ENCODE measurements at places on chromosomes 2 and 18.

DNA sequence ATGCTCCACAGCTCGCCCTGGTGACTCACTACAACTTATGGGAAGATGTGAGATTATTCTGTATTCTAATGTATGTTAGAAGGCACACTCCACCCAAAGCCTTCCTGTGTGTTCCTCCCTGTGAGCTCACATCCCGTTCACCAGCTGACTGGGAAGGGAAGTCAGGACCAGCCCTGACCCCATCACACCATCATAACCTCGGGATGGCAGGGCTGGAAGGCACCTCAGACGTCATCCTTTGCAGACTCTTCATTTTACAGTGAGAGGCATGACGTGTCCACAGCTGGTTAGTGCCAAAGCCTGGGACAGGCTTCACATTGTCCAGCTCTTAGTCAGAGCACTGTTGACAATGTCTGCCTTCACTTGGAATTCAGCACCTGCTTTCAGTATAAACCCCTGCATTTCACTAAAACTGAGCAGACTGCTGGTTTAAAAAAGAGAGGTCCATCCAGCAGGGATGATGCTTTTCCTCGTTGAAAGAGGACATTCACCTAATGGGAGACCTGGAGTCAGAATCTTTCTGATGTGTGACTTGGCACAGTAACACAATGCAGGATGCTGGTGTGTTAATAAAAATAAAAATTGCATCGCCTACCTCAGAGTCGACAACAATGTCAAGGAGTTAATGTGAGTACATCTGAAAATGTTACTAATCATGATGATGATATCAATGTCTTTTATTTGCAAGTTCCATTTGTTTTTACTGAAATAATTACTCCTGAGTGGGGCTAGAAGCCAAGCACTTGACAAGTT is 418.0 kb upstream of the TNP1 start:
- DNase-seq, result no peak

DNA sequence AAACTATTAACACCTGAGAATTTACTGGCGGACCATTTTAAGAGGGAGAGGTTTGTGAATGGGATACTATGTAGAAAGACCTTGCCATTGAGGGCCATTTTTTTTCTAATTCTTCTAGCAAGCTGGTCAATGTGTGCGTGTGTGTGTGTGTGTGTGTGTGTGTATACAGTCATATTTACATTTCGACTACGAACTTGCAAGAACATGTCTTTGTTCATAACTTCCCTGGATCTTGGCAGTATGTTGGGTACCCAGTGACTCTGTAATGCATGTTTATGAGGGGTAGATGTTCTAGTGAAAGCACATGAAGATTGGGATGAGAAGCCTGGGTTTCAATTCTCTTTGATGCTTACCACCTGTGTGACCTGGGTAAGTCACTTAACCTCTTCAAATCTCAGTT is 133.6 kb downstream of the UBE2E3 start:
- DNase-seq, result no peak

DNA sequence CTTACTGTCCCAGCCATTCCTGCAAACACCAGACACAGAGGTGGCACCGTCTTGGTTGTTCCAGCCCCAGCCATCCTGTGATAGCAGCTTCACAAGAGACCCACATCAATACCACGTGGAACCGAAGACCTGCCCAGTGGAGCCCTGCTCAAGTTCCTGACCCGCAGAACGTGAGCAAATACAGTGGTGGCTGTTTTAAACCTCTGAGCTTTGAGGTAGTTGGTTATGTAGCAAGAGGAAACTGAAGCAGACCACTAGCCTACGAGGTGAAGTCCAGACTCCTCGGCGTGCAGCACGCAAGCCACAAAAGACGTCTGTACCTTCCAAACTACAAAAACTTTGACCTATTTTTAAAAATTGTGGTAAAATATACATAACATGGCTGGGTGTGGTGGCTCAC is 96.1 kb upstream of the ODC1 start:
- no peak for DNase-seq

DNA sequence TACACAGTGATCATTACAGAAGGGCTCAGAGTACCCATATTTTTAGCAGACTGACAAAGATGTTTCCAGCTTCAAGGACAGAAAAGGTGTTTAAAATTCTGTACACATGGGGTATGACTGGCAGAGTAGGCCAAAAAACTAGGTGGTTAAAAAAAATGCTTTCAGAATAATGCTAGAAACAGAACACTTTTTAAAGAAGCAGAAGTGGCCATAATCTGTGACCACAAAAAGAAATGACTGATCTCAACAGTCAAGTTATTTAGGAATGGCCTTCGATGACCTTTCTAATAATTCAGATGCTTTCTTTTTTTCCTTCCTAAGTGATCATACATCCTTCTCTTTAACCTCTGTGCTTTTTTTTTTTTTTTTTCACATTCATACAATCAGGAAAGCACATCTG is 4.1 kb upstream of the AQP4 start:
- DNase-seq, result peak; percentile 13

- no peak for DNase-seq
Observed at GRCh38 chr2:44572196-44572900, 210.6 kb downstream of the CAMKMT start.

- DNase-seq, result no peak
Observed at GRCh38 chr2:61134141-61134540, 27.8 kb upstream of the C2orf74 start.

GRCh38 chr2:103402944-103403343 is 641.1 kb downstream of the TMEM182 start:
- DNase-seq, result no peak

DNA sequence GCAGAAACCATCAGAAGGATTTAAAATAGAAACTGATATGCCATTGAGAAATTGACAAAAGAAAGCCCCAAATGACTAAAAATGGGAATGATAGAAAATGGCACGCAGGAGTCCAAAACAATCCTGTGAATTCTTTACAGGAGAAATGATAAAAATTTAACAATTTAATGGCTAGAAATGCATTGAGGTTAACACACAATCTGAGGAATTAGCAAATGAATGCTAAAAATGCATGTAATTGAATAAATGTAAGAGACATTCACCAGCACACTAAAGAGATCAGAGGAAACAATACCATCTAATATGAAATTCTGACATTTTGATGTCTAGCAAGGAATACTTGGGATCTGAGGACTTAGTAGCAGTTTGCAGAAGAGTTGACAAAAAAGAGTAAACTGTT is 37.0 kb downstream of the MARCHF4 start:
- no peak for DNase-seq

- DNase-seq, result no peak
Observed at GRCh38 chr2:53777134-53777533, 9.5 kb downstream of the CHAC2 start.

GRCh38 chr2:127090281-127091120 is 16.5 kb downstream of the BIN1 start:
- DNase-seq, result no peak

DNA sequence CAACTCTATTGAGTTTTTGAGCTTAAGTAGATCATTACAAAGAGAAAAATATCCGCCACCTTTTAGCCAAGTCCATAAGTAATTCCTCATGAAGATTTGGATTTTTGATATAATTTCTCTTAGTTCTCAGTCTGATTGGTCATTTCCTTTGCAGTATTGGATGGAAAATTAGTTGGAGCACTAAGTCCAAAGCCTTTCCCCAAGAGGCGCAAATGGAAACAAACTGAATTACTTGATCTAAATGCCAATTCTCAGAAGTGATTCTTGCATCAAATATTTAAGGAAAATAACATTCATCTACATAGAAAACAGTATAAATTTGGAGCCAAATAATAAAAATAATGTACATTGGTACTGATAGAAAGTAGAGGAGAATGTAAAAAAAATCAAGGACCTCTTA is 115.6 kb downstream of the CACNB4 start:
- no peak for DNase-seq

GRCh38 chr2:240135706-240136012 is 446 bp downstream of the COPS9 start:
- DNase-seq, result no peak

DNA sequence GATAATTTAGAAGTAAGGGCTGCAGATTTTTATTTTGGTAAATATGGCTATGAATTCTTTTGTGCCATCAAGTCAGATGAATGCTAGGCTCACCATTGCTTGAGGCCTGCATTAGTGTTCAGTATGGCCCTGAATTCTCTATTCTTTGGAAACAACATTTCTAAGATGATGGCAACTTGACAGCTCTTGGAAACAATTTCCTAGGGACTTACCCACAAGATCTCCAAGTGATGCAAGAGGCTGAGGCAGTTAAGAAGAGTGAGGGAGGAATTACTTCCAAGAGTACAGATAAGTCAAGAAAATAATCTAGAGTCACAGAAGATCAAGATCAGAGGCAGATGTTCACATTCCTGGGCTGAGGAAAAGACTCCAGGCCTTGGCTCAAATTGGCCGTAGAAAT is 129.1 kb downstream of the NRP2 start:
- no peak for DNase-seq

- DNase-seq, result no peak
Observed at GRCh38 chr18:9927392-9928063, 13.7 kb downstream of the VAPA start.

GRCh38 chr2:47295981-47296635 is 106.8 kb upstream of the MSH2 start:
- no peak for DNase-seq

- no peak for DNase-seq
Observed at GRCh38 chr18:51867767-51868166, 472.2 kb upstream of the DCC start.

DNA sequence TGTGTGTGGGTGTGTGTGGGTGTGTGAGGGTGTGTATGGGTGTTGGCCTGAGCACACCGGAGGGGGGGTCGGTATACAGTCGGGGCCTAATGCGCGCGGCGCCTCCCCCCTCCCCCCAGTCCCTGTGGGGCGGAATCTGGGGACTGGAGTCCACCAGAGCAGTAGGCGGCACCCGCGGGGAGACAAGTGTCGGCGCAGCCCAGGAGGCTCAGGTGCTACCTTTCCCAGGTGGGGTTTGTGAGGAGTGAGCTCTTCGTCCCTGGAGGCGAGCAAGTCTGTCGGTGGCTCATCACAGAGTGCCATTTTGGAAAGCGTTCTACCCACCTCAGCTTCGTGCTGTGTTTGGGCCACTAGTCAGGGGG is 2896.1 kb upstream of the TEKT4 start:
- DNase-seq, result no peak

- no peak for DNase-seq
Observed at GRCh38 chr2:25832897-25833296, 45.4 kb downstream of the ASXL2 start.

GRCh38 chr2:207792244-207792785 is 22.6 kb upstream of the FZD5 start:
- no peak for DNase-seq

GRCh38 chr18:29140590-29140989 is 963.7 kb upstream of the CDH2 start:
- no peak for DNase-seq

DNA sequence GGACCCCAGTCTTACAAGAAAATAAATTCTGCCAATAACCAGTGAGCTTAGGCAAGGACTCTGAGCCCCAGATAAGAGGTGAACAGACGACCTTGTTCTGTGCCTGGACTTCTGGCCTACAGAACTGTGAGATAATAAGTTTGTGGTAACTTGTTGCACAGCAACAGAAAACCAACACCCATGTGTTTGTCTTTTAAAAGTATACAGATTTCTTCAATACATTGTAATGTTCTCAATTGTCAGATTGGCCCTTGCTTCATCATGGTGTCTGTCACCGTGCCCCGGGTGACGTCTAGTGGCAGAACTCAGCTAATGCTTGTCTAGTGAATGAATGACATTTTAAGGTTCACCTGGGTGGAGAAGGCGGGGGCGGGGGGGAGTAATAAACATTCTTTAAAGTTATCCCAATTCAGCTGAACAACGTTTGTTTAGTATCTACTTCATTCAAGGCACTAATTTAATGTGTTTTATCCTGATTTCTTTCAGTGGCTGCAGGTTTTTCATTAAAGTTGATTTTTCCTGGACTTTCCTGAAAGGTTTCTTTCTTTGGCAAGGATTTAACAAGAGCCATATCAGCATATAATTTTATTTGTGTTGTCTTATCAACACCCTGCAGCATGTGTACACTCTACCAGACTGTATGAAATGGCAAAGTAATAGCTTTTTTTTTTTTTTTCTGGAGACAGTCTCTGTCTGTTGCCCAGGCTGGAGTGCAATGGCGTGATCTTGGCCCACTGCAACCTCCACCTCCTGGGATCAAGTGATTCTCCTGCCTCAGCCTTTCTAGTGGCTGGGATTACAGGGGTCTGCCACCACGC is 123.8 kb upstream of the DLX2 start:
- DNase-seq, result no peak

DNA sequence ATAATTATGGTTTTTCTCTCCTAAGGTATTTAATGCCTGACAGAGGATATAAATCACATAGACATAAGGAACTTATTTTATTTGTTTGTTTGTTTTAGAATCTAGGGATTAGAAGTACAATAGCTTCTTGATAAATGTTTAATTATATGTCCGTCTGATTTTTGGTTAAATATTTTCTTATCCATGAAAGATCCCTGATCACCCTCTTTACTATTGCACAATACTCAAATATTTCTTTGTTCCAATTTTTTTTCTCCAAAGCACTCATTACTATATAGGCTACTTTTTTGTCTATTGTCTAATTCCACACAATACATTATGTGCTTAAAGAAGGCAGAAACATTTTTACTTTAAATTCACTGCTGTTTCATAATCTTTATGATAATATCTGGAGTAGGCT is 875.8 kb downstream of the TDRD15 start:
- no peak for DNase-seq

DNA sequence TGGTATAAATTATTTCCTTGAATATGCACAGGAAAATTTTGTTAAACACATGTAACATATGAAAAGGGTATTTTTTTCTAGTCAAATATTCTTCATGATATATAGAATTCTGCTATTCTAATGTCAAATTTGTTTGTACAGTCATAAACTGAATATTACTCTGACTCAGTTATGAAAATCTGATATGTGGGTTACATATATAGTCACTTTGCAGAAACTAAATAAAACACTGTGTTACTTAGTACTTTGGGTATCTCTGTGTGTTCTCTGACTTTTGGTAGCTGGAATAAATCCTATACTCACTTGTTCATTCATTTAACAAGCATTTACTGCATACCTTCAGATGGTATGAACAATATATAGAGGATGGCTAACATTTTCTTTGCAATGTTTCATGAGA is 159.4 kb downstream of the TTC27 start:
- no peak for DNase-seq

DNA sequence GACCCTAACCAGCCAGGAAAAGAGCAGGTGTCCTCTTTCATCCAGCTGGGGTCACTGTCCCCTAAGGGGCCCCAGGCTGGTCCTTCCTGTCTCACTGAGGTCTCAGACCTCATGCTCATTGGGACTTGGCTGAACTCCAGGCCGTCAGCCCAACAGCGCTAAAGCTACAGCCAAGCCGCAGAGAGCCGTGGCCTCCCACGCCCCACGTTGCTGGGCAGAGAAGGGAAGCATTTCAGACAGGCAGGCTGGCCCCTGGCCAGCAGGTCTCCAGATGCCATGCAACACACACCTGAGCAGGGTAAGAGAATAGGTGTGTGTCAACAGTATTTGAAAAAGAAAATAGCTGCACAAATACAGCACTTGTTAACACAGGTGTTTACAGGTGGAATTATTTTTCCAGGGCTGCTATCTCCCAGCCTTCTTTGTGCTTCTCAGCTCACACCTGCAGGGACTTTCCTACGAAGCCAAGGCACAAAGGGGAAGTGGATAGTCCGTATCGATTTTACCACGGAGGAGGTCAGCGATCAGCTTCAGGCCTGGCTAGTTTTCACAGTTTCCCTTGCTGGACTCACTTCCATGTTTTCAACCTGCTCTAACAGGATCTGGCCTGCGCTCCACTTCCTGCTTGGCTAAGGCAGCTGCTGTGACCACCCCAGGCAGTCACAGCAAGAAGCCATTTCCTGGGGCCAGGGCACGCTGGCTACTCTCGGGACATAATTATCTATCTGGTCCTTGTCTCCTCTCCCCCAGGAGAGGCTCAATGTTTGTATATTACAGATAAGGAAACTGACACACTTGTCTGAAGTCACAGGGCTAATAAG is 156.1 kb upstream of the ID2 start:
- DNase-seq, result peak; percentile 58
